KBM-7 (cell line): ENCODE measurements at places on chromosomes 11 and 22.
A peak's percentile ranks its signal among the peaks of the same experiment; 100 is the strongest.

- DNase-seq, result no peak
Observed at GRCh38 chr22:37508431-37508992, 10.7 kb downstream of the CARD10 start.

DNA sequence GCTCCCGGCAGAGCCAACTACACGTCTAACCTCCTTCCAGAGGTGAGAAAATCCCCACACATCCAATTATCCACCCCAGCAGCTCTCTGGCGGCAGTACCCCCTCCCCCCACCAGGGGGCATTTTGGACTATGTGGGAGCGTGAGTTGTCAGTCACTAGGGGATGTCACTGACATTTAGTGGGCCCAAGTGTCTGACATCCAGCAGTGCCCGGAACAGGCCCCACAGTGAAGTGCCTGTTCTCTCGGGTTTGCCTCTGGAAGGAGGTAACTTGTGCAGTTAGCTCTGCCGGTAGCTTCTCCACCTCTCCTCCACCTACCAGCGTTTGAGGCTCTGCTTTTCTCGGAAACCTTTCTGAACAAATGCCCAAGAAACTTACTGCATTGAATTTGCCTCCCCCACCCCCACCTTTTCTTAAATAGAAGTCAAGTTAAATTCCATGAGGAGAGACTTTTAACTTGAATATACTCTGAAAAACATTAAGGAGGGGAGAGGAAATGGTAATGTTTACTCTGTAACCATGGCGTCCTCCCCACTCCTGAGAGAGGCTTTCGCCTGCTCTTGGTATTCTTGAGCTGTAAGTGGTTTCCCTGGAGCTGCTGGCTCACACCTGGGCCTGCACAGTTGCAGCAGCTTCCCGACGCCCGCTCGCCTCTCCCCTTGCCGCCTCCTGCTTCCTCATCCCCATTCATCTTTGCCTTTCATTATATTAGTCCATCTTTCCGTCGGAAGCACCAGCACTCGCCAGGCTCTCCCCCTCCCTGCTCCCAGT, 112.8 kb downstream of the WNT7B start:
- peak; percentile 76 for DNase-seq

- no peak for DNase-seq
Observed at GRCh38 chr11:69135420-69136363, 20.0 kb upstream of the SMIM38 start.

DNA sequence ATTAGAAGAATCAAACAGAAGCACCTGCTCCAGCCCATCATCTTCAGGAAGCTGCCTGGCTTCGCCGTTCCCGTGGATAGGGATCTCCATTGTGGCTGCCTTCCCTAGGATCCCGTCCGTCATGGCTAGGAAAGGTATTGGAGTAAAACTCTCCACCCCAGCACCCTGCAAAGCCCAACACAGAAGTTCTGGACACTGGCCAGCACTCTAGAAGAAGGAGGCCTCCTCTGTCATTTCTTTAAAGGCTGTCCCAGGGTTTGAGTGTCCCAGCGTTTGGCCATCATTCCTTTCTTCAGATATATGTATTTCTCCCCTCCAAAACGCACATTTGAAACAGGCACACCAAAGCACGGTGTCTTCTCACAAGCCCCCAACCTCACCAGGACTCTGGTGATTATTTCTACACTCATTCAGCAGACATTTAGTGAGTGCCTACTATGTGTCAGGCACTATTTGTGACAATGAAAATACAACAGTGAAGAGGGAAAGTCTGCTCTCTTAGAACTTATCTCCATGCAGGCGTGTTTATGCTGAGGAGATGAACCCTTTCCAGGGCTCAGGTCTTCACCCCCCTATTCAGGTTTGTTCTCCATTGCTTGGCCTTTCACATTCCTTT, 724 bp downstream of the ARFIP2 start:
- no peak for DNase-seq

DNA sequence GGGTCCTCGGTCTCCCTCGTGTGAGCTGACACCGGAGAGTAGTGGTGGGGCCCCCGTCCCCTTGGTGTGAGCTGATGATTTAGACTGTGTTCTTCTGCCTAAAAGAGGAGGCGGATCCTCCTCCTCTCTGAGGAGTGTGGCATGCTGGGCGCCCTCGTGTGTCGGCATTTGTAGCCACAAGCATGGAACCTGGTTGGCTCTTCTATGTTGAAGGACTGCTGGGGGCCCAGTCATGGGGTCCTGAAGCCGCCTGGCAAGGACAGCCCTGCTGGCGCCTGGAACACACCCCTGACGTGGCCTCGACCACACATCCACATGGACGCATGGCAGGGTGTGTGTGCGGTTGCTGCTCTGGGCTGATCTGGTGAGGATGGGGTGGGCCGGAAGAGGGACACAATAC, 50.2 kb downstream of the AP2A2 start:
- peak; percentile 28 for DNase-seq
